ENCODE measurements at places on chromosomes 3 and 15.
A peak's percentile ranks its signal among the peaks of the same experiment; 100 is the strongest.

GRCh38 chr3:177935047-177935446 is 601.2 kb upstream of the KCNMB2 start:
- no peak for DNase-seq

DNA sequence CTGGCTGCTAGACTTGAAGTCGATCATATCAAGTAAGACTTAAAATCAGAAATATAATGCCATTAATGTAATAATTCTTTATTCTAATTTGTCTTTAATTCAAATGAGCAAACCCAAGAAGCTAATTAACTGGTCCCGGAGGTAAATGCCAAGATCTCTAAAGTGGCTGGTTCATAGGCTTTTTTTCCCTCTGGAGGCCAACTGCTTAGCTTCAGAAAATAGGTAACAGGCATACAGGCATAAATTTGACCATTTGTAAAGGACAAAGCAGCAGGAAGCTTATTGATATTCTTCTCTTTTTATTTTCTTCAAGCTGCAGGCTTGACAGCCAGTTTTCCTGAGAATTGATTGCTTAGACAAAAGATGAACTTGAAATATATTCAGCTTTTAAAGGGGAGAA is 158.6 kb upstream of the RAP2B start:
- no peak for DNase-seq

DNA sequence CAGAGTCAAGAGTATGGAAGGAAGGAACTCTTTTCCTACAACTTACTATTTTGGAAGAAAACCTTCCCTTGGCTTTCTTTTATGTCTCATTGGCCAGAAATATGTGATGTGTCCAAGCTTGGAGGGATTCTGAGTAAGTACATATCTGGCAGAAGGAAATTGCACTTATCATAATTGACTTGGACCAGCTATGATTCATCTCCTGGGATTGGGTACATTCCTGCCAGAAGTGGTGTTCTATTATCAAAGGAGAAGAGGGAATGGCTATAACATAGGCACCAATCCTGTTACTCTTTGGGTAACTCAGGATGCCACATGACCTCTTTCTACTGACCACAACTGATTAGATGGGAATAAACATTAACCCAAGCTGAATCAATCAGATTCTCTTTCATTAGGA is 13.5 kb upstream of the DAZL start:
- DNase-seq = peak; percentile 55

DNA sequence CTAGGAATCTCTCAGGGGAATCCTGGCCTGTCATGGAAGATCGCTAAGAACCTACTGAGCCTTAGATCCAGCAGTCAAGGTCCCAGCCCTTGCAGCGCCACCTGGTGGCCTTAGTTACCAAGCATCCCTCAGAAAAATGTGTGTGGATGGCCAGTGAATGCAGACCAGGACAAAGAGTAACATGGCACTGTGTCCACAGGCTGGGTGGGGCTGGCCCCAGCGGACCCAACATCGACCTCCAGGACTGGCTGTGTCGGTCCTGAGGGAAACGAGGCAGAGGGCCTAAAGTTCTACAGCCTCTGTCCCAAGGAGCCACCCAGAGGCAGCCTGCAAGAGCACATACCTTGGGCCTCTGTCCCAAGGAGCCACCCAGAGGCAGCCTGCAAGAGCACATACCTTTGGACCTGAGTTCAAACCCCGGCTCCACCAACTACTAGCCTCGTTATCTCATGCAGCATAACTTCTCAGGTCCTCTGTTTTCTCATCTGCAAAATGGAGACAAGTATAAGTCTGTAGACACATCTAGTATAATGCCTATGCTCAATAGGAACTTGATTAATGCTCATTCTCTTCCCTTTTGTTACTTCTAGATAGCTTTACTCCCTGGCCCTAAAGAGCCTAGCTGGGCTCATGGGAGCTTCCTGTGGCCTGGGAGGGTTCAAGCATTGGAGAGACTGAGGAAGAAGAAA is 57.5 kb upstream of the HERC1 start:
- peak; percentile 41 for DNase-seq

DNA sequence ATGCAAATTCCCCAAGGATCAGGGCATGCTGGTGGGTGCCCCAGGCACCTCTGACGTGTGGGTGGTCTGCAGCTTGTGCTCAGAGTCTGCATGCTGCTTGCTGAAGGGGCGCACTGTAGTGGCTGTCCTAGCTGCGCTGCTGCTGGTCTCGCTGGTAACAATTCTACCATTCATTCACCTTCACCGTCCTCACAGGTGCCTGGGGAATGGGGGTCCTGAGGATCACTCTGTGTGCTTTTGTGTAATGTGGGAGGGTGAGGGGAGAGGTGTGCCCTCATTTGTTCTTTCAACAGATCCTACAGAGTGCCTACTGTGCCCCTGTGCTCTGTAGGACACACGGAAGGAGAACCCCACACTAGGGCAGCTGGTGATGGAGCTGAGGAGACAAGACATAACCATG is 2.1 kb upstream of the ITGA11 start:
- DNase-seq = no peak

GRCh38 chr3:10888518-10889090 is 72.6 kb downstream of the SLC6A11 start:
- DNase-seq = no peak

DNA sequence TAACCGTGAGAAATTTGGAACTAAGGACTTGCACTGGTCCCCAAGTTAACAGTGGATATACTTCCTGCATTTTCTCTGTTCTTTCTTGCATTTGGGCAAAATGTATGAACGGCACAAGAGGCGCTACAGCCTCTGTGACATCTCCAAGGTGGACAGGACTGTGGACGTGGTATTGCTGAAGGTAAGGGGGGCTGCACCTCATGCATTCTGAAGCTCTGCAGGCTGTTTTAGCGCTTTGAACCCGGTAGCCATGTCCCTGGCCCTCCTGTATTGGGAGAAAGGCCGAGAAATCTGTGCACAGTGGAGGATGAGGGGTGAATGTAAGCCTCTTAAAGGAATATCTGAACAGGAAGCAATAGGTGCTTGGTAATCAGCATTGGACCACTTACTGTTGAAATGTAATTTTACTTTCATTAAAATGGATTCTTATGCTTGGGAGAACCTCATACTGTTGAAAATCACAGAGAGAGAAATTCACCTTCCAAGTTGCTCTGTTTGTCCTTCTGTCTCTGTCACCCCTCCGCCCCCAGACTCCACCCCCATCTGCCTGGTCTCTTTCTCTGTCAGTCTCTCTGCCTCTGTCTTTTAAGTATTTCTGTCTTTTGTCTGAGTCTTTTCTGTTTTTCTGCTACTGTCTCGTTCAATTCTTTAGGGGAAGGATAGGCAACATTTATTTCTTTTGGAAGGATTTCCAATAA is 174.6 kb downstream of the KLHL25 start:
- no peak for DNase-seq

- no peak for DNase-seq
Observed at GRCh38 chr3:99902091-99902490, 84.4 kb downstream of the CMSS1 start.

DNA sequence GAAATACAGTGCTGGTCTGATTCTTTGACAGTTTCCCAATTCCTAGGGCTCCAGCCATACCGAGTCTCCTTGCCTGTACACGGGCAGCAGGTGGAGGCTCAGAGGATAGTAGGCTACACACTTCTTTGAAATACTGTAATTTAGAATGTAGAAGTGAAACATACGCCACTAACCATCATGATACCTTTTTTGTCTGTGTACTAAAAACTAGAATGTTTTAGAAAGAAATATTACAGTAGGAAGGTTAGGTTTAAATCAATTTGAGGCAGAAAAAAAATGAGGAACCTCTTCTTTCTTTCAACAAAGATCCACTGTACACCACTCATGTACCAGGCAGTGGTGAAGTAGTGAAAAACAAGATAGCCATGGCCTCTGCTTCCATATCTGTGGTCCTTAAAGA is 354.7 kb downstream of the MCTP2 start:
- DNase-seq = no peak

DNA sequence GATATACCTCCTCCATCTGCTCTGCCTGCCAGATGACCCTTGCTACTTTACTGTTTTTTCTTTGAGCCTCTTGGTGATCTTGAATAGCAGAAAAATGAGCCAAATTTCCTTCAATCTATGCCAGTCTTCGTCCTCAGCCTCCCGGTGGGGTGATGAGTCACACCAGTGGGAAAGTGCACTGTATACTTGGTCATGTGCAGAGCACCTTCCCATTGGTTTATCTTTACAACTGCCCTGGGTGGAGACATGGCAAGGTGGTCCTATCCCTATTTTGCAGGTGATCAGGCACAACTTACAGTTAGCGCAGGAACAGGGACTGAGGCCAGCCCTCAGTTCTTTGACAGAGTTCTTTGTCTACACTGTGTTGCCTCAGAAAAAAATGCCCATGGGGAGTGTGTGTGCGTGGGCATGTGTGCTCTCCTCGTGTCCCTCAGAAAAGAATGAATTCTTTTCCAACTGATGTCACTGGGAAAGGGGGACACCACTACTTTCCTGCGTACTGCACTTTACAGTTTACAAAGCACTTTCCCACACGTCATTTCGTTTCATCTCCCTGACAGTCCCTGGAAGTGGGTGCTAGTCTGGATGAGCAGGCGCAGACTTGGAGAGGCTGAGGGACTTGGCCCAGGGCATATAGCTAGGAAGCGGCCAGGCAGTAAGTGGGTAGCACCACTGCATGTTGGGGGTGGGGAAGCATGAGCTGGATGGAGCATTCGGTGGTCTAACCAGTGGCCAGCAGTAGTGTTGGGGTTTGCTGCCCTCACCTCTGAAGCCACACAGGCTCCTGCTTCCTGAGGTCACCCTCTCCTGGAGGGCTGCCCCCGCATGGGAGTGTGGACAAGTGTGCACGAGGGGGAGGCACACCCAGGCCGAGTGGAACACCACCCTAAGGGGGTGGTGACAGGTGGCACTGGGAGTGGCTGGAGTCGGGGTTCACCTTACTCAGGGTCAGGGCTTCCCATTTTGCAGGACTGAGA is 24.1 kb downstream of the SMAD3 start:
- DNase-seq = no peak

GRCh38 chr3:96756516-96756915 is 57.9 kb upstream of the EPHA6 start:
- no peak for DNase-seq

GRCh38 chr3:196920733-196921132 is 21.6 kb downstream of the NCBP2 start:
- no peak for DNase-seq

GRCh38 chr15:51524376-51524775 is 98.2 kb downstream of the DMXL2 start:
- DNase-seq = no peak

- DNase-seq = no peak
Observed at GRCh38 chr3:196971094-196971698, 2.6 kb upstream of the PIGZ start.

GRCh38 chr15:73654659-73655058 is 21.5 kb upstream of the NPTN start:
- DNase-seq = no peak

DNA sequence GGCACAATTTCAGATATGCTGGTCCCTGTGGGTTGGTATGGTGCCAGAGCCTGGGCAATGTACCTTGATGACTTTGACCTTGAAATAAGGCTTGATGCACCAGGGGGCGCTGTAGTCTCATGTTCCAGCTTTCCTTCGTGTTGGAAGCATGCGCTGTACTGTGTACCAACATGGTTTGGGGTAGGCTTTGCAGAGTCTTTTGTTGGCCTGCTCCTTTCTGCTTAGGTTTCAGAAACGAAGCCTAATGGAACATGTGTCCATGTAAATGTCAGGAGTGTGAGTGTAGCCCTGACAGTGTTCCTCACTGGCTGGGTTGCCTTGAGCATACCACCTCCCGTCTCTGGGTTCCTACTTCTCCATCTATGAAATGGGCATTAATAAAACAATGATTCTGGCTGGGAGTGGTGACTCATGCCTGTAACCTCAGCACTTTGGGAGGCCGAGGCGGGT is 3.6 kb upstream of the CCR4 start:
- peak; percentile 31 for DNase-seq

- no peak for DNase-seq
Observed at GRCh38 chr15:63987796-63988378, 58.4 kb downstream of the DAPK2 start.

DNA sequence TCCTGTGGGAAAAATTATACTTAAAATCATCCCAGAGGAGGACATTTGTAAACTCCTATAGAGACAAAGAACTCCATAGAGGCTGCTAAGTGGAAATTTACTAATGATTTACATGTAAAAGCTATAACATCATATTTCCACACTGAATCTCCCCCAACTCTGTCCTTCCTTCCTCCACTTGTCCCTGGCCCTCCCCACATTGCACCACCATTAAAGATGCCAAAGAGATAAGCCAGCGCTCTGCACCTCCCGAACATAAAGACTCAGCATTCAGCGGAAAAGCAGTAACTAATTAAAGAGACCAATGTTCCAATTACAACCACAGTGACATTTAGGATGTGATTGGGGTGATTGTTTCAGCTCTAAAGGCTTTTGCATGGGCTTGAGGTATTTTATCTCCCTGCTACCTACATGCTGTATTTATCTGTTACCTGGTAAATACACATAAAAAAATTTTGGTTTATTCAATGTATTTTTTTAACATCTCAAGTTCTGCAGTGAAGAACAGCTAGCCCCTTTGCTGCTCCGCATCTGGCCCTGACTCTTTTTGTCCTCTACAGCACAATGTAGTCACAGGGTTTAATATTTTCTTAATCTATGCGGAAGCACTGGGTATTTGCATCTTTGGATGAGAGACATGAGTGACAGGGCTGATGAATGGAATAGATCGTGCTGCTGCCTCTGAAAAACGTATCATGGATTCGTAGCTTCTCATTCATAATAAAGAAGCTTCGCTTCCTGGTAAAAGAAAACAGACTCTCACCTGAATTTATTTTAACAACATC is 35.3 kb upstream of the B3GNT5 start:
- no peak for DNase-seq

DNA sequence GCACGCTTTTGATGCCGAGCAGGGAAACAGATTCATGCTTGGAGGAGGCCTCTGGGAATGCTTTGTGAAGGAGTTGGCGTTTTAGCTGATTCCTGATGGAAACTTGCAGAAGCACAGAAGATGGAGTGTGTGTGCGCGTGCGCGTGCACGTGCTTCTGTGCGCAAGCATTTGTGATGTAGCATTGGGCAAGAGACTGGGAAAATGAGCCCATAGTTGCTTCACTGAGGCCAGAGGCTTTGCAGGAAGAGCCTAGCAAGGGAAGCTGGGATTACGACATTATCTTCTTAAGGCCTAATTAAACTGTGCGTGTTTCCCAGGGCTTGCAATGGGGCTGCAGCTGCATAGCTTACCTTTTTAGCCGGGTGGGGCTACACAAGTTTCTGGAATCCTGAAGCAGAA is 18.1 kb upstream of the AGBL1 start:
- DNase-seq = no peak

DNA sequence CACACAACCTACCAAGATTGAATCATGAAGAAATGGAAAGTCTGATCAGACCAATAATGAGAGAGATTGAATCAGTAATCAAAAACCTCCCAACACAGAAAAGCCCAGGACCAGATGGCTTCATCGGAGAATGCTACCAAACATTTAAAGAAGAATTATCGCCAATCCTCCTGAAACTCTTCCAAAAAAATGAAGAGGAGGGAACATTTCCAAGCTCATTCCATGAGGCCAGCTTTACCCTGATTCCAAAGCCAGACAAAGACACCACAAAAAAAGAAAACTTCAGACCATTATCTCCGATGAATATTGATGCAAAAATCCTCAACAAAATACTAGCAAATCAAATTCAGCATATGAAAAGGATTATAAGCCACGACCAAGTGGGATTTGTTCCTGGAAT is 94.1 kb downstream of the SENP2 start:
- DNase-seq = peak; percentile 6
